Memory B cell (primary cell): ENCODE measurements at places on chromosomes 6 and 20.

DNA sequence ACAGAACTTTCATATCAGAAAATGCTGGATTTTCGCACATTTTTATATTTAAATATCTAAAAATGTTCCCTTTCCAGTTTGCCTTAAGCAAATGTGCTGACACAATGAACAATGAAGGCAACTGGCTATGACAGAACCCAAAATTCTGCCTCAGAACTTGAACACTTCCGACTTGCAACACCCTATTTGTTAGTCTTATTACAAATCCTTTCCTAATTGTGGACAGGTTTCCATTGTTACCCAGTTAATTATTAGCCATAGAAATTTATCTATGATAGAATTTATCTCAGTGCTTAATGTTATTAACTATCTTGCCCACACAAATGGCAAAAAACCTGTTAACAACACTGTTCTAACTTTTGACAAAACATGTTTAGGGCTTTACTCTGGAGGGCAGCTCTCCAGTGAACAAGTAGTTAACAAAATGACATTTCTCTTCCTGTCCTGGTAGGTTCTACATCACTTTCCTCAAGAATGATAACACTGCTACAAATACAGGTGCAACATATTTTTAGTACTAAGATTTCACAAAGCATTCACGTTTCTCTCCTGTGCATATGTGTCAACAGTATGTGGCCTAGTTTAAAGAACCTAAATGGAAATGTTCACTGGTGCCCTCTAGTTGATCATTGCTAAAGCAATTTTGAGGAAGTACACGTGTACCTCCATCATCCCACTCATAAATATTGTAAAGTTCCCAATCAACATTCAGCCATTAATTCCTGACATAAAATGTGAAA, 58.4 kb downstream of the HIVEP2 start:
- no peak for DNase-seq

DNA sequence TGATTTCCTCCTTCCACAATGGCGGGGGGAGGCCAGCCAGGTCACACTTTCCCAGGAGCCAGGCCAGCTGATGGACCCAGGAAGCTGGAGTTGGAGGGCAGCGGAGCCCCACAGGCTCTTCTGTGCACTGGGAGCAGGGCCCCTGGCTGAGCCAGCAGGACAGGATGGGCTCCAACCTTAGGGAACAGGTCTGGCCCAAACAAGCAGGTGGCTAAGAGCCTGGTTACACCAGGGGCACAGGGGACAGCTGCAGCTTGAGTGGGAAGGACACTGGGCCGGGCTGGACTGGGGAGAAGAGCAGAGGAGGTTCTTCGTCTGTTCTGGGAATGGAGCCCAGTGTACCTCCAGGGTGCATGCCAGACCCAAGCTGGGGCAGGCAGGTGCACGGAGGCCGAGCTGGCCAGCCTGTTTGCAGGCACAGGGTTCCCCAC, 102.3 kb downstream of the DLL1 start:
- no peak for DNase-seq

- DNase-seq = no peak
Observed at GRCh38 chr6:20906945-20907344, 372.7 kb downstream of the CDKAL1 start.

GRCh38 chr20:15162079-15162647, 824.8 kb upstream of the FLRT3 start:
- DNase-seq = no peak

GRCh38 chr6:49852975-49853374, 13.4 kb downstream of the CRISP1 start:
- DNase-seq = no peak

GRCh38 chr20:50588034-50588736, 78.0 kb downstream of the PTPN1 start:
- DNase-seq = peak; percentile 75

- DNase-seq = no peak
Observed at GRCh38 chr6:37021356-37022129, 16.1 kb downstream of the FGD2 start.
